ENCODE measurements at places on chromosomes 2 and 18. TPM values are rescaled to one million over a fixed set of nuclear protein-coding genes. Genes with fewer than 3 reads are reported as not detected.

The ANKRD30BL gene
- total RNA-seq = 41.0 TPM

GRCh38 chr2:241945311-241945710 lies 75.8 kb downstream of the RTP5 start:
- no peak for DNase-seq

GRCh38 chr2:98565286-98565860 lies 42.9 kb downstream of the COA5 start:
- DNase-seq = no peak

- DNase-seq = no peak
Measured at GRCh38 chr2:134782107-134782506, 56.3 kb upstream of the ACMSD start.

GRCh38 chr2:72780477-72780876 lies 45.4 kb downstream of the EXOC6B start:
- no peak for DNase-seq

- no peak for DNase-seq
Measured at GRCh38 chr2:182890773-182891378, 24.4 kb upstream of the FRZB start.

- no peak for DNase-seq
Measured at GRCh38 chr2:220090050-220090449, 462.6 kb downstream of the SLC4A3 start.

Measured in testis (tissue), 5 donors.